ENCODE measurements at places on chromosomes 6 and 20.
A peak's percentile ranks its signal among the peaks of the same experiment; 100 is the strongest.

GRCh38 chr6:128456510-128457230 is 63.7 kb downstream of the PTPRK start:
- no peaks in the 10 kb centered on the region for H3K36me3 ChIP-seq
- H3K27me3 ChIP-seq = no peaks in the 10 kb centered on the region
- no peak overlapping the region for H3K27ac ChIP-seq
- no peak for DNase-seq
- H3K4me1 ChIP-seq = no peaks in the 10 kb centered on the region

GRCh38 chr6:109059571-109060021 is 35.0 kb downstream of the SESN1 start:
- no peaks in the 10 kb centered on the region for H3K36me3 ChIP-seq
- no peak for DNase-seq
- H3K27ac ChIP-seq = no peak overlapping the region
- H3K4me1 ChIP-seq = peaks cover 10% of the 10 kb centered on the region

DNA sequence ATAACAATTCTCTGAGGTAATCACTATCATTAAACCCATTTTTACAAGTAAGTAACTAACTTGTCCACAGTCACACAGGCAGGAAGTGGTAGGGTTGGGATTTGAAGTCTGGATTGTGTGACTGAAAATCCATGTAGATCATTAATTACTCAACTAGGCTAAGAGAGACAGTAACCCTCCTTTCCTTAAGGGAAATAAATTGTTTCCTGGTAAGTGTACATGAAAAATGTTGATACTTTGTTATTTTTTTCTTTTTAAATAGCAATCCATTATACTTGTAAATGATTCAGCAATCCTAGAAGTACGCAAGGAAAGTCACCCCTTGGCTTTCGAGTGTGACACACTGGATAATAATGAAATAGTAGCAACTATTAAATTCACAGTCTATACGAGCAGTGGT is 11.6 kb downstream of the SPACA1 start:
- H3K4me1 ChIP-seq = no peaks in the 10 kb centered on the region
- DNase-seq = no peak
- H3K27ac ChIP-seq = no peak overlapping the region

DNA sequence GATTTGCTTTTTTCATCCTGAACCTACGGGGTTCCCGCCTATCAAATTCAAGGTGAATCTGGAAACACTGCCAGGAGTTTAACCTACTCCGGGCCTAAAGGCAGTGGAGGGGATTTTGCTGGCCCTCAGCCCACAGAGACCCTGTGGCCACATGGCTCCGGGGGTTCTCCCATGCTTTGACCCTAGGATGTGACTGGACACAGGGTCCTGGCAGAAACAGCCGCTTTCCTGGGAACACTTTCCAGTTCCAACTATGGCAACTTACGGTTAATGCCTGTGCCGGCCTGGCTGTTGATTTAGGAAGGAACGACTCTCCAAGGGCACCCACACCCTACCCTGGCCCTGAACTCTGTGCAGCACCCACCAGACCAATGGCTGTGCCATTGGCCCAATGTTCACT is 141.7 kb upstream of the RPS6KA2 start:
- DNase-seq = no peak
- no peak overlapping the region for H3K27ac ChIP-seq
- no peaks in the 10 kb centered on the region for H3K27me3 ChIP-seq
- no peak overlapping the region for H3K4me3 ChIP-seq
- peaks cover 21% of the 10 kb centered on the region for H3K4me1 ChIP-seq

- H3K4me1 ChIP-seq = no peaks in the 10 kb centered on the region
- H3K36me3 ChIP-seq = no peaks in the 10 kb centered on the region
- no peak overlapping the region for H3K4me3 ChIP-seq
- DNase-seq = no peak
These were observed 25.9 kb upstream of the FOXQ1 start for GRCh38 chr6:1285956-1286355.

GRCh38 chr6:166308769-166309589 is 787 bp upstream of the PRR18 start:
- H3K27ac ChIP-seq = no peak overlapping the region
- no peak for DNase-seq
- peak overlapping the region; percentile 74 for H3K4me3 ChIP-seq
- no peaks in the 10 kb centered on the region for H3K36me3 ChIP-seq
- peaks cover 61% of the 10 kb centered on the region for H3K27me3 ChIP-seq

DNA sequence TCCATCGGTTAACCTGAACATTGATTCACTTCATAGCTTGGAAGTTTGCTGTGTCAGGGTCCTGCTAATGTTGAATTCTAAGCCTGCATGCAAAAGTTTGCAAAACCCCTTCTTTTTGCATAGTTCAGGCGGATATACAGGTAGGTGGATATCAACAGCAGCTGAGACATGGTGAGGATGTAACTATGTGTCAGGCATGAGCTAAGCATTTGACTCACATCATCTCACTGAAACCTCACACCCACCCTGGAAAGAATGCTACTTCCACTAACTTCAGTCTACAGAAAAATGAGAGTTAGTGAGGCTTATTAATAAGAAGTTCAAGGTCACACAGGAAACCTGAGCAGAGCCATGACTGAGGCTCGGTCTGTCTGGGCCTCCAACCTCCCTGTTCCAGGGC is 276.9 kb downstream of the BMP7 start:
- peaks cover 4% of the 10 kb centered on the region for H3K4me1 ChIP-seq
- H3K4me3 ChIP-seq = no peak overlapping the region
- DNase-seq = no peak
- peaks cover 5% of the 10 kb centered on the region for H3K36me3 ChIP-seq
- H3K27ac ChIP-seq = no peak overlapping the region
- peaks cover 31% of the 10 kb centered on the region for H3K27me3 ChIP-seq

DNA sequence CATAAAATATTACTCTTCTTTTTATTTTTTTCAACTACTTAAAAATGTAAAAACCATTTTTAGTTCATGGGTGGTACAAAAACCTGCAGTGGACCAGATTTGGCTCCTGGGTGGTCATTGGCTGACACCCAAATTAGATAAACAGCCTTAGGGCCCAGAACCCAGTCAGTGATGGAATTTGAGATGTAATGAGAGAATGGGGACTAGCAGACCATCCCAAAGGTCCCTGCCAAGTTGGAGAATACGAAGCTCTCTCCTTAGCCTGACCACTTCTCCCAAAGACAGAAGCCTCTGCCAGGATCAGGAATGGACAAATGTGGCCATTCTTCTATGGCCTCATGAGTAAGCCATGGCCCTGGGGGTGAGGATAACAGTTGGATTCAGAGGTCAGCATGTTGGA is 194.7 kb downstream of the NFATC2 start:
- no peak for DNase-seq
- peaks cover 8% of the 10 kb centered on the region for H3K27me3 ChIP-seq
- no peak overlapping the region for H3K27ac ChIP-seq
- H3K4me3 ChIP-seq = no peak overlapping the region
- no peaks in the 10 kb centered on the region for H3K4me1 ChIP-seq
- peaks cover 4% of the 10 kb centered on the region for H3K36me3 ChIP-seq

- H3K27ac ChIP-seq = no peak overlapping the region
- DNase-seq = no peak
- no peaks in the 10 kb centered on the region for H3K27me3 ChIP-seq
- no peak overlapping the region for H3K4me3 ChIP-seq
- H3K36me3 ChIP-seq = no peaks in the 10 kb centered on the region
These were observed 120.2 kb upstream of the MAP3K4 start for GRCh38 chr6:160871320-160871719.

GRCh38 chr6:149964308-149965193 is 808 bp downstream of the ULBP1 start:
- H3K36me3 ChIP-seq = peaks cover 3% of the 10 kb centered on the region
- H3K4me1 ChIP-seq = peaks cover 32% of the 10 kb centered on the region
- no peak for DNase-seq
- peaks cover 93% of the 10 kb centered on the region for H3K27me3 ChIP-seq
- peak overlapping the region; percentile 93 for H3K27ac ChIP-seq

DNA sequence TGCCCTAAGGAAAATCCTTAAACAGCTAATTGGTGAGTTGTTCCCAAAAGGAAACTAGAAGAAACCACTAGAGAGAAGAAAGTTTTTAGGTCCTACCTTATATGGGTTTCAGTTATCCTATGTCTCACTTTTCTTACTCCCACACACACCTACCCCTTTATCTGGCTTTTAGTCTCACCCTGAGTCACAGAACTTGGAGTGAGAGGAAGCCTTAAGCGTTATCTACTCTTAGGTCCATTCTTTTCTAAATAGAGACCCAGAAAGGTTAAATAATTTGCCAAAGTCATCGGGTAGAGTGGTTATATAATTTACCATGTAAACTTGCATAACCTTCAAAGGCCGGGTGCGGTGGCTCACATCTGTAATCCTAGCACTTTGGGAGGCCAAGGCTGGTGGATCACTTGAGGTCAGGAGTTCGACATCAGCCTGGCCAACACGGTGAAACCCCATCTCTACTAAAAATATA is 4.3 kb upstream of the RPP21 start:
- no peak for DNase-seq
- no peak overlapping the region for H3K27ac ChIP-seq
- no peak overlapping the region for H3K4me3 ChIP-seq
- H3K36me3 ChIP-seq = peaks cover 10% of the 10 kb centered on the region
- H3K4me1 ChIP-seq = peaks cover 2% of the 10 kb centered on the region

GRCh38 chr6:158769771-158770432 is 49.3 kb downstream of the EZR start:
- DNase-seq = no peak
- peaks cover 27% of the 10 kb centered on the region for H3K36me3 ChIP-seq
- peaks cover 24% of the 10 kb centered on the region for H3K4me1 ChIP-seq
- H3K27me3 ChIP-seq = no peaks in the 10 kb centered on the region
- H3K27ac ChIP-seq = peak overlapping the region; percentile 78

DNA sequence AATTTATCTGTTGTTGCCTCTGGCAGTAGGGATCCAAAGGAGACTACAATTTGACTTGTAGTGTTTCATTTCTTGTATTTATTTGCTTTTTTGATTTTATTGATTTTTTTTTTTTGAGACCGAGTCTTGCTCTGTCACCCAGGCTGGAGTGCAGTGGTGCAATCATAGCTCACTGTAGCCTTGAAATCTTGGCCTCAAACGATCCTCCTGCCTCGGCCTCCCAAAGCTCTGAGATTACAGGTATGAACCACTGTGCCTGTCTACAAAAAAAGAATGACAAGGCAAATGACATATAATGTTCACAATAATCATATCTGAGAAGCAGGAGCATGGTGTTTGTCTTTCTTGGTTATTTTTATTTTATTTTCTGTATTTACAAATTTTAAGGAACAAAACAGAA is 117.6 kb upstream of the RNF24 start:
- H3K27me3 ChIP-seq = peaks cover 2% of the 10 kb centered on the region
- H3K27ac ChIP-seq = no peak overlapping the region
- DNase-seq = no peak
- H3K4me3 ChIP-seq = no peak overlapping the region

DNA sequence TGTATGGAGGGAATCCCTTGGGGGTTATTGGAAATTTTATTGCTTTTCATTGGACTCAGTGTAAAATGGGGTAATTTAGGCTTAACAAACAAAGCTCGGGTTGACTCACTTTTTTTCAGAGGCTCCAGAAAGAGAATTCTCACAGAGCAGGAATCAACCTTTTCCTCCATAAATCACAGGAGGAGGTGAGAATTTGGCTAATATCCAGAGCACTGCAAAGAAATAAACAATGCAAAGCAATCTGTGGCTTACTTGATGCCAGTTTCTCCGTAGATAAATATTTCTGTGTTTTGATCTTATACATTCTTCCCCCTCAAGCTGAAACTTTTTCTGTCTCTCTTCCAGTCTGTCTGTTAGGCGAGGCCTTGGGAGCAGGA is 176.6 kb downstream of the TSHZ2 start:
- H3K27me3 ChIP-seq = peaks cover 37% of the 10 kb centered on the region
- H3K4me1 ChIP-seq = peaks cover 20% of the 10 kb centered on the region
- H3K27ac ChIP-seq = no peak overlapping the region
- H3K36me3 ChIP-seq = no peaks in the 10 kb centered on the region

- no peak for DNase-seq
- H3K27me3 ChIP-seq = no peaks in the 10 kb centered on the region
- no peak overlapping the region for H3K27ac ChIP-seq
- H3K36me3 ChIP-seq = peaks cover 4% of the 10 kb centered on the region
These were observed 1.2 kb downstream of the SRSF12 start for GRCh38 chr6:89116702-89117101.

- H3K27me3 ChIP-seq = no peaks in the 10 kb centered on the region
- peaks cover 5% of the 10 kb centered on the region for H3K4me1 ChIP-seq
- no peak for DNase-seq
These were observed 77.2 kb downstream of the CDC5L start for GRCh38 chr6:44464527-44465310.

DNA sequence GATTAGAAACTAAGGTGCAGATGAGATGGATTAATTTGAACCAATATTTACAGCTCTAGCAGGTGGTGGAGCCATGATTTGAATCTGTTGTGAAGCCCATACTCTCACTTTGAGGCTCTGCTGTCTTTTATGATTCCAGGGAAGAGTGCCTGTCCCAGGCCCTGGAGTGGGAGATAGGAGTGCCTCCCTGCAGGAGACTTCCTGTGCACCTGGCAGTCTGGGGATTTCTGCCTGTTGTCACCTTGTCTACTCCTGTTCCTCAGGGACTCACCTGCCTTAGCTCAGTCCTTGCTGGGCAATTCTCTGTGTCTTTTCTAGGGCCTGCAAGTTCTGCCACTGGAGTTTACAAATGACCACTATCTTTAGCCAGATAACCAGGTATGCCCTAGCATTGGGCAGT is 46.3 kb downstream of the SCAND1 start:
- no peaks in the 10 kb centered on the region for H3K27me3 ChIP-seq
- DNase-seq = no peak

- no peak overlapping the region for H3K4me3 ChIP-seq
- H3K27ac ChIP-seq = peak overlapping the region; percentile 35
- no peak for DNase-seq
These were observed 125.6 kb upstream of the MAFB start for GRCh38 chr20:40814631-40814960.

DNA sequence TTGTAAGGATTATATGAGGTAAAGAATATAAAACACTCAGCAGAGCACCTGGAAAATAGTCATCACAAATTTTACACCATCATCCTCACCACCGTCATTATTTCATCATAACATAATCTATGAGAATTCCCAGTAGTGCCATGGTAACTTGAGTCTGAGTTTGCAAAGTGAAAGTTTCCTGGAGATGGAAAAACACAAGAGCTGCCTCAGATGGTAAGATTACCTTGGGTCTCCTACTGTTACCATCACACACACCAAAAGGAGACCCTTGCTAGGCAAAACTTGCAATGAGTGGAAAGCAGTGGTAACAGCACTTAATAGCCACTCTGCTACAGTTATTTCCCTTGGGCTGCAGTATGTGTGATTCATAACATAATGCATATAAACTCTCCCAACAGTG is 589.8 kb downstream of the RNF144B start:
- no peak overlapping the region for H3K4me3 ChIP-seq
- H3K36me3 ChIP-seq = no peaks in the 10 kb centered on the region
- no peak overlapping the region for H3K27ac ChIP-seq
- DNase-seq = no peak
- H3K4me1 ChIP-seq = peaks cover 17% of the 10 kb centered on the region

DNA sequence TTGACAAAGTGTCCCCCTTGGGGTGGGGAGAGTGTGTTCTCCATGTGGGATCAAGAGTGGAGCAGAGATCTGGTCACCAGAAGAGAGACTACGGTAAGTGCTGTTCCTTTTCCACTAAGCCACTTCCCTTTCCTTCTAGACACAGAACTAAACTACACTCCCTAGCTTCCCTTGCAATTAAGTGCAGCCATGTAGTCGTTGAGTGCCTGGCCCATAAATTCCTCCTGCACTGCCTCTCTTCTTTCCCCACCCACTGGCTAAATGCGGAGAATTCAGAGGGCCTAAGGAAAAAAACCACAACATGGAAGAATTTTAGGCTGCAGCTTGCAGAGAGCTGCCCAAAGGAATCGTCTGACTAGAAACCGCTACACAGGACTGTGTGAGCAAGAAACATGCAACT is 1.5 kb downstream of the WDR27 start:
- no peak for DNase-seq
- no peaks in the 10 kb centered on the region for H3K27me3 ChIP-seq
- H3K36me3 ChIP-seq = peaks cover 14% of the 10 kb centered on the region
- H3K27ac ChIP-seq = no peak overlapping the region

All from neural crest cell (in vitro differentiated cells).